ENCODE measurements at places on chromosomes 6 and 20.

DNA sequence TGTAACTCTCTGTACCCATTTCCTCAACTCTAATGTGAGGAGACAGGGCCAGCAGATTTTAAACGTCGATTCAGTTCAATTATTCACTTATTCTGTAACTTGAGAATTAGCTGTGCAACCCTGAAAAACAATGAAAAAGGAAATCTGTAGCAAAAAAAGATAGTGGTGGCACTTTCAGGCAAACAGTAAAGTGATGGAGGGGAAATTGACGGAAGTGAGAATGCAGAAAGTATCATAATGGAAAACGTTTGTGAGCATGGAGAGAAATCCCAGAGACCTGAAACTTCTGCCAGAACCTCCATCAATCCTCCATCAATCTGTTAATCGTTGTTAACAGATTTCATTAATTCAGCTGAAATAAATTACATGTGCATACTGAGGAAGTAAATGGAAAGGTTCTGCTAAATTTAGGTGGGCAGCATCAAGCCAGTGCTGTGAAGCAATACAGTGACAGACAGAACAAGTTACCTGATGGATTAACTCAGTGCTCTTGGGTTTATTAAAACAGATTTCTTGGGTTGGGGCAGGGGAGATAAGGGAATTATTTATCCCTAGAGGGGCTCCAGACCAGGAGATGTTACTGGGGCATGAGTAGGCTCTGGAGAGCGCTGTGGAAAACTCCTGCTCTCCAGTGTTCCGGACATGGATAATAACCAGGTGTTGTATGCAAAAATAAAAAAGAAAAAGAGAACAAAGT is 17.5 kb downstream of the KIZ start:
- no peak for DNase-seq

DNA sequence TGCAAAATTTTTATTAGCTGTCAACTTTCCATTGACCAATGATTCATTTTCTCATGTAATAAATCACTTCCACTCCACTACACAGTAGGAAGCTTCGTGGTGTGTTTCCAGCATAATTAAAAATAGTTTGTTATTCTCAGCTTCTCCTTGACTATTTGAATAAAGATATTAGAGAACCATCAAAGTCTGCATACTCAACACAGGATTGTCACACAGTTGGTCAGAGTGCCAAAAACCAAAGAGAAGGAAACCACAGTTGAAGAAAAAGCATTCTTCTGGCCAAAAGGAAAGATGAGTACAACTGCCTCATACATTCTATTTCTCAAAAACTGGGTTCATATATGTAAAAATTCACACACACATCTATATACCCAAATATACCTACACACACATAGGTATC is 455.1 kb upstream of the HSF2 start:
- DNase-seq = no peak

- no peak for DNase-seq
Observed at GRCh38 chr6:39642270-39642669, 82.9 kb downstream of the KIF6 start.

- DNase-seq = no peak
Observed at GRCh38 chr20:9852566-9852965, 13.7 kb upstream of the PAK5 start.

DNA sequence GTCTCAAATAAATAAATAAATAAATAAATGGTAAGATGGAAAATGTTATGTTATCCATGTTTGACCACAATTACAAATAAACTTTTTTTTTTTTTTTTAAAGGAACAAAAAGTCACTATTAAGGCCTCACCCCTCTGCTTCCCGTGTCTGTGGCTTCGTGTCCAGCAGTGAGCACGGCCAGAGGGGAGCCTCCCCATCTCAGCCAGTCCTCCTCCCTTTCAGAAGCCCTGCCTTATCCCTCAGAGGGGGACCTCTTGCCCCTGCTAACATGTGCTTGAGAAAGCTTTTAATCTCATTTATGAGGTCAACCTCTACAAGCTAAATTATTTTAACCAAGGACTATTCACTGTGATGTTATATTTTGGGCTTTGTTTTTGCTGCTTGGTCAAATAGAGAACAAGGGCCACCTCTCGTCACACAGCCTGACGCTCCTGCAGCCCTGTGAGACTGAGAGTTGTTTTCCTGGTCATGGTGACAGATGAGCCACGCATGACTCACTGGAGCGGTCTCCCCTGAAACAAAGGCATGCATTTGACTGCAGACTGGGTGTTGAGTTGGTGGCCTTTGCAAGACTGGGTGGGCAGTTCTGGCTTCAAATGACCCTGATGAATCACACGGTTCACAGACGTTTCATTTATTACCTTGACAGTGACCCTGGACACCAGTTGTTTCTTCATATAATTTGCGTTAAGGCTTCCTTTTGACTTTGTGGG is 131.8 kb downstream of the TIAM2 start:
- no peak for DNase-seq
